Small intestine (tissue), 16 donors: ENCODE measurements at places on chromosomes 5 and 9. TPM values are rescaled to one million over a fixed set of nuclear protein-coding genes. Genes with fewer than 3 reads are reported as not detected.

FOXD4L3 gene
- not detected for polyA plus RNA-seq

LCN9 gene
- polyA plus RNA-seq, result not detected

CATSPER3 gene
- polyA plus RNA-seq, result 3.2 TPM

GRCh38 chr5:170289764-170290163 is 7.8 kb downstream of the LCP2 start:
- no peak for DNase-seq

DNA sequence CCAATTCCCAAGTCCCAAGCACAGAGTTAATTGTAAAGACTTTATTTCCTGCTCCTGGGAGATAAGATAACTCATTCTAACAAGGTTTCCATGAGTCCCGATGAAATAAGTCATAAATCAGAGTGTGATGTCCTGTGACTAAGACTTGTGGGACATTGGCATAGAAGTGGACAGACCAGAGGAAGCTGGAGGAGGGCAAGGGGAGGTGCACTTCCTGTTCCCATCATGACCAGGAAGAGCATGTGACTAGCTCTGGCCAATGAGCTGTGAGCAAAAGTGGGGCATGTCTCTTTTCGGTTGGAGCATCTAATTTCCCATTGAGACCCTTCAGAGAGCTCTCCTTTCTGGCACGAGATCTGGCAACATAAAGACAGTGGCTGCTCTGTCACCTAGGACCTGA is 100.4 kb downstream of the ZNF354C start:
- DNase-seq, result no peak

GRCh38 chr9:33787839-33788238 is 7.5 kb upstream of the PRSS3 start:
- DNase-seq, result no peak

- DNase-seq, result no peak
These were observed 10.9 kb upstream of the TMEM161B start for GRCh38 chr5:88279584-88279983.

DNA sequence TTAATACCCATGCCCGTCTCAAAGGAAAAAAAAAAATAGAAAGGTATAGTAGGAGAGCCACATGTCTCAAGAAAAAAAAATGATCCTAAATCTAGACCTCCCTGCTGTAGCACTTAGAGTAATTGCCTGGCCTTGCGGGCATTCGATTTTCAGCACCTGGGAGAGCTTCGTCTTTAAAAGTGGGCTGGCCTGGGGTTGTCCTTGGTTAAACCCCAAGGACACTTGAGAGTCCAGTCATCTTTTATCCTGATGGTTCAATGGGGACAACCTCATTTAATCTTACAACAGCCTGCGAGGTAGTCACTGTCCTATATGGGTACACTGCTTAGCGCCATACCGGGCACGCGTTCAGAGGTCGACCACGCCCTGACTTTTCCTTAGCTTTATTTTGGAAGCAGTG is 60.1 kb downstream of the MAT2B start:
- no peak for DNase-seq

DNA sequence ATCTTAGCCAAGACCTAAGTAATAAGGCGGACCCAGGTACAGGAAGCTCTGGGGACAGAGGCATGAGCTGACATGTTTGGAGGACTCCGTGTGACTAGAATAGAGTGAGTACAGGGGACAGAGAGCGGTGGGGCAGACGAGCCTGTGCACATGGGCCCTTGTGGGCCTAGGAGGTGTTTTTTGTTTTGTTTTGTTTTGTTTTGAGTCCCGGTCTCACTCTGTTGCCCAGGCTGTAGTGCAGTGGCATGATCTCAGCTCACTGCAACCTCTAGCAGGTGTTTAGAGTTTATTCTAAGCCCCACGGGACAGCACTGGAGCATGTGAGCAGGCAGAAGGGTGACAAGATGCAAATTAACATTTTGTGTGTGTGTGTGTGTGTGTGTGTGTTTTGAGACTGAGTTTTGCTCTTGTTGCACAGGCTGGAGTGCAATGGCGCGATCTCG is 3.1 kb upstream of the EEIG1 start:
- no peak for DNase-seq

GRCh38 chr9:27377811-27378456 is 81.0 kb upstream of the EQTN start:
- DNase-seq, result no peak

DNA sequence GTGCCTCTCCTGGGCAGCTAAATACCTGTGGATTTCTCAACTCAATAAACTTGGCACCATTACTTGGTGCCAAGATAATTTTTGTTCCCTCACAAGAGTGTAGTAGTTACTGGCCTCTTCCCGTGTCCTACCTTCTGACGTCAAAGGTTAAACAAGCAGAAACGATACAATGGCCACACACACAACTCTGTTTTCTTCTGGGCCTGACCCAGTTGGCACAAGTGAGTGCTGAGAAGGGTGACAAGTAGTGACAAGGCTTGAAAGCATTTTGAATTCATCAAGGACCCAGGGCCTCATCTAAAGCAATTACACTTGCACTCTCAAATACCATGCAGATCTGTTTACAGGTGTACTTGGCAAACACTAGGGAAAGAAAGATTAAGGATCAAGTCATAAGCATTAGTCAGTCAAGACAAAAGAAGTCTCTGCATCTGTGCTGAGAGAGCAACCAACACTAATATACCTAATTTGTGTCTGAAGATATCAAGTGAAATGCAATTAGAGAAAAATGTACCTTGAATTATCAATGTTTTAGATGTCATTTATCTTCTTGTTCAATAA is 30.8 kb downstream of the RASEF start:
- no peak for DNase-seq

DNA sequence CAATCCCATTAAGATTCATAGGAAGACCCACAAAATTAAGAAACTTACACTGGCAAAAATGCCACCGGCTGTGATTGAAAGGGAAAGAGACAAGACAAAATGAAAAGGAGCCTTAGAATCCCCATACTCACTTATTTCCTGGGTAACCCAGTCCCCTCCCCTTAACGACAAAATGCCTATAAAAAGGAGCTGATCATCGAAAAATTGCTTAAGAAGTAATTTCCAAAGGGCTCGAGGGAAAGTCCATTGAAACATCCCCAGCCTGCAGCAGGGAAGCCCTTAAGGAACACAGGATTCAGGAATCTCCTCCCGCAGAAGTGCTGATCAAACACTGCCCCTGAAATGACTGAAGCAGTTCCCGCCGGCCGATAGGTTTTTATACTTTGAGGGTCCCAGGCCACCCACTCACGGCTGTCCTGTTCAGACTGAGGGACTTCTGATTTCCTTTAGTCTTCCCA is 677 bp upstream of the ZNF79 start:
- no peak for DNase-seq
